ENCODE measurements at places on chromosomes 3 and 15.

GRCh38 chr15:42457445-42458442 is 33.2 kb downstream of the ZNF106 start:
- no peak for DNase-seq

GRCh38 chr3:31937225-31937624 is 43.8 kb downstream of the OSBPL10 start:
- no peak for DNase-seq

DNA sequence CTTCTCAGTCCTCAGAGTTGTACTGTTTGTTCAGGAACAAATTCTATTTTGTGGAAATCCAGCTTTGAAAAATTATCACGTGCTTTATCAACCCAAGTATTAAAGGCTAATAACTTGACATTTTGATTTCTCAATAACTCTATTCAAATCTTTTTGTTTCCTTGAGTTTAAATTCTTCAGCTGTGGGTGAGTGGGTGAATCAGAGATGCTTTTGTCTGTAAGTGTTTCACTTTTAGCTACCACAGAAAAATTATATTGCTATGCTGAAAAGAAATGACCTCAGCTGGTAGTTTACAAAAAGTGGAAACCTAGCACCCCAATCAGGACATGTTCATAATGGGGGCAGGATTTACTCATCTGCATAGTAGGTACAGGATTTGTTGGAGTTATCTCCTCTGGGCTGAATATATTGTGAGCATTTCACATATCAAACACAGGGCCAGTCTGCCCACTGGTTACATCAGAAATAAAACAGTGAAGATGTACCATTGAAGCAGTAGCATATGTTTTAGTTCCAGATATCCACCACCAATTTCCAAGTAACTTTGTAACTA is 30.5 kb downstream of the MINDY4B start:
- DNase-seq: no peak

DNA sequence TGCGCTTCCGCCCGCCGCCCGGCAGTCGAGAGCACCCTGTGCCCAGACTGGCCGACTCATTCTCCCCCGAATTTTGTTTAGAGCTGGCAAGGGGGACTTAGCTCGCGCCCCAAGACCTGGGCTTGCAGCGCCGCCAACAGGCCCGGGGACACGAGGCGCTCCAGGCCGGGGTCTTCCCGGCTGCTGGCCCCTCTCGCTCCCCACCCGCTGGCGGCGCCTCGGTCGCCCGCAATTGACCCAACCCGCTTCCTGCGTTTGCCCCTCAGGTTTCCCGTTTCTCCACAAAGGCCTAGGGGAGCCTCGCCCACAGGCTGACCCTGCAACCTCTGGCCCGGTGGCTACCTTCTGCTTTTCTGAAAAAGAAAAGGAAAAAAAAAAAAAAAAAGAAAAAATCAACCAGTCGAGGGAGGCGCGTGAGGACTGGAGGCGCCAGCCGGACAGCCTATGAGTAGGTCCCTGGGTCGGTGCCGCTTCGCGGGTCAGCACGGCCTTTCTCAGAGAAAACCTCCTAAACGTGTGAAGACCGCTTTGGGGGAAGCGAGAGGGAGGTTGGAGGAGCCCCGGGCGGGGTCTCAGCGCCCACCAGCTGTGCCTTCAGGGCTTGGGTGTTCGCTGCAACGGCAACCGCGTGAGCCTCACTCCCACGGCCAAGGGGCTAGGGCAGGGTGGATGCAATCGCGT is 7.2 kb downstream of the FOXL2 start:
- DNase-seq: no peak

DNA sequence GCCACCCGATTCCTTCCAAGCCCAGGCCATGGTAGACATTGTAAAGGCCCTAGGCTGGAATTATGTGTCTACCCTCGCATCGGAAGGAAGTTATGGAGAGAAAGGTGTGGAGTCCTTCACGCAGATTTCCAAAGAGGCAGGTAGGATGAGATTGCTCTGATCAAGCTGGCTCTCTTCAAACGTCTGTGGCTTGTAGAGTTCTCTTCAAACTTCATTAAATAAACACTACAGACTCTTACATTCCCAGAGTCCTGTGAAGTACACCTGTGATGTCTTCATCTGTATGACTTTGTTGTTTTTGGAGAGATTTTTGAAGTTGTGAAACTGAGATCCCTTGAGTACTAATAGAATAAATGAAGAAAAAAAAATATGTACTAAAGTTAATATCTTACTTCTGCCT is 285.6 kb downstream of the GRM7 start:
- no peak for DNase-seq

DNA sequence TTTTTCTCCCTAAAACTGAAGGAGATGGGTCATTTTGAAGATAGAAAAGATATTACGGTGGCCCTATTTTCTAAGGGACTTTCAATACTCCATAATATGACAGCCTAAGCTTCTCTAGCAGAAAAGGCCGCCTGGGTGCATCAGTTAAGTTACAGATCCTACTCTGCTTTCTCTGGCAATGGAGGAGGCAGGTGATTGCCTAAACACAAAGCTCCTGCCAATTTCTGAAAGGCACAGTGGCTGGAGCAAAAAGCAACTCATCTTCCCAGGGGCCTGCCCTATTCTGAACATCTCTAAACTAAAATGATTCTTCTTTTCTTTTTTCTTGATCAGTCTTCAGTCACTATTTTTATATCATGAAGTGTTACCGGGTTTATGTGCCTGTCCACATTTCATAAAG is 276.7 kb downstream of the CNTN4 start:
- no peak for DNase-seq

DNA sequence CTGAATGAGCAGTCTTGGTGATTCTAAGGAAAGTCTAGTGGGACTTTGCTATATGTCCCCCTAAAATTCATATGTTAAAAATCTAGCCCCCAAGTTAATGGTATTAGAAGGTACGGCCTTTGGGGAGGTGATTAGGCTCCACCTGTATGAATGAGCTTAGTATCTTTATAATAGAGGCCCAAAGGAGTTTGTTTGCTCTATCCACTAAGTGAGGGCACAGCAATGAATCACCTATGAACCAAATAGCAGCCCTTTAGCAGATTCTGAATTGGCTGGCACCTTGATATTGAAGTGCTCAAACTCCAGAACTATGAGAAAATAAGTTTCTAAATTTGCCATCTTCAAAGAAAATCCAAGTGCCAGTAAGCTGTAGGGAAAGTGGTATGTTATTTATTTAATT is 187.9 kb downstream of the SUCNR1 start:
- DNase-seq: no peak

GRCh38 chr3:143224716-143225115 is 105.1 kb downstream of the CHST2 start:
- no peak for DNase-seq

GRCh38 chr3:72960812-72961518 is 35.6 kb upstream of the PPP4R2 start:
- DNase-seq: no peak

DNA sequence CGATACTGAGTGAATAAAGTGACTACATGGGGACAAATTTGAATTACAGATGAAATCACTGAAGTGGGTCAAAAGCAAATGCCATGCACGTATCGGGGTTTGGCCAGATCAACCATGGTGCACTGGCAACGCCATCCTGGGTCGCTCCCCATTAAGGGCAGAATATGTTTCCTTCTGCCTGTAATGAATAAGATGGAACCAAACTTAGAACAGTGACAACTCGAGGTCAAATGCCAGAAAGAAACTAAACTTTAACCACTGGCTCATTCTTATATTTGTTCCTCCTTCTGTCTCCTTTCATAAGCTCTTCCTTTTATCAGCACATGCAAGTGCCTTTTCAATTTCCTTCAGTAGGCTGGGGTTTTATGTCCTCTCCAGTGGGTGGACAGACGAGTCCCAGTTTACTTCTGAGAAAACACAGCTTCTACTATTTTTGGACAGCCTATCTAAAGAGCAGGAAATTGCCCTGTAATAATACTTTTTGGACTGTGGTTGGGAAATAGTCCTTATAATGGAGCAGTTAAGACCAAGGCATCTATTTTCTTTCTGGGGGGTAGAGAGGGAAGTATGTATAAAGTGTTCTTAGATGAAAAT is 61.4 kb downstream of the WHAMM start:
- no peak for DNase-seq

GRCh38 chr3:177282119-177282655 is 84.9 kb upstream of the TBL1XR1 start:
- no peak for DNase-seq

DNA sequence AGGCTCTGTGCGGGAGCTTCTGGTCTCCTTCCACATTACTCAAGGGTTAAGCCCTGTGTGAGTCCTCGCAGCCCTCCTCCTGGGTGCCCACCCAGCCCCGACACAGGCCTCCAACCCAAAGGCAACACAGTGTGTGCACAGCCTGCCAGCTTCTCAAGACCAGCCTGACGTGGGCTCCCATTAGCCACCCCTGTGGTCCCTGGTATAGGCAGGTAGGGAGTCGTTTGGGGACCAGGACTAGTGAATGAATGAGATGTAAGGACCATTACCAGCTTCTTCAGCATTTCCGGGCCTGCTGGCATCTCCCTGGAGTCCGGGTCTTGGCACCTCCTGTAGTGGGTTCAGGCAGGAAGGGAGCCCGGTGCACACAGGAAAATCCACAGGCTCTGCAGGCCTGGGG is 20.2 kb upstream of the PLXNA1 start:
- no peak for DNase-seq

GRCh38 chr3:144585953-144586352 is 614.3 kb downstream of the DIPK2A start:
- DNase-seq: no peak

DNA sequence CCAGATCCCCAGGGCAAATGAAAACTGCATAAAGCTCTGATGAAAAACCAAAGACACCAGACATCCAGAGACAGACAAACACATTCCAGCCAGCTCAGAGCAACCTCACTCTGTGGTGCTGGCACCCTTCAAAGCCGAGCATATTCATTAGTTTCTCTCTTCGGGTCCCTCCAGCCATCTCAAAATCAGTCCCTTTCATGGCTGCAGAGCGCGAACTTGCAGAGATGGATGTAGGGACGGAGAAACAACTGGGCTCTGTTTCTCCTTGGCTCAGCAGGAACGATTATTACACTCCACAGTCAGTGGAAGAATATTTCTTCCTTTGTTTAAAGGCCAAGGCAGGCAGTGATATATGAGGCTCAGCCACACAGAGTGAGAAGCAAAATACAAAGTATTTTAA is 50.4 kb upstream of the SYN2 start:
- DNase-seq: no peak

DNA sequence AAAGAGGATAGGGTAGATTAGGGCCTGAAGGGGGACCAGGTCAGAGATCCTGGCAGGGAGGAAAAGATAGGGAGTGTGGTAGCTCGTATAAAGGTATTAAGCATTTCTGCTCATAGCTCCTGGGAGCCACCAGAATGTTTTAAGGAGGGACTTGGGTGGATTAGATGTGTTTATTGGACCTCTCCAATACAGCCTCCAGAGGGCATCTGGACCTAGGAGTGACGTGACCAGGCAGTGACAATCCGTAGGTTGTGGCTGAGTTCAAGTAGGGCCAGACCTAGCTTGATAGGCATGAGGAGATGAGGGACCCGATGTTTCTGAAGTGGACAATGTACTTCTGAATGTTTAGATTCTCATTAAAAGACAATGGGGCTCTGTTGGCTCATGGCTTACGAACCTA is 435.2 kb downstream of the MCTP2 start:
- no peak for DNase-seq

DNA sequence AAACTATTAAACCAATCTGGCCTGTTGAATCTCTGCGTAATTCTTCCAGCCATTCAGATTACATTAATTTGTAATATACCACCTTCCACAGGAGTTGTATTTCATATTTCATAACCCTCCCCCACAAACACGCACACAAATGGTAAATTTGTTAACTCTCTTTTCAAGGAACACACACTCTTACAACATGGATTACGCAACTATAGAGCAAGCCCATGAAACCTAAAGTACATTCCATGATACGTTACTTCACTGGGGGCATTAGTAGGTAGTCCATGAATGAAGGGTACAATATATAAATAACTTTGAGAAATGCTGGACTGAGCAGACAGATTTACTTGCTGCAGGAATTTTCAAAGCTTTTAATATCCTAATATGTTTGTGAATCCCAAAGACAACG is 65.0 kb downstream of the TRIM69 start:
- DNase-seq: no peak

DNA sequence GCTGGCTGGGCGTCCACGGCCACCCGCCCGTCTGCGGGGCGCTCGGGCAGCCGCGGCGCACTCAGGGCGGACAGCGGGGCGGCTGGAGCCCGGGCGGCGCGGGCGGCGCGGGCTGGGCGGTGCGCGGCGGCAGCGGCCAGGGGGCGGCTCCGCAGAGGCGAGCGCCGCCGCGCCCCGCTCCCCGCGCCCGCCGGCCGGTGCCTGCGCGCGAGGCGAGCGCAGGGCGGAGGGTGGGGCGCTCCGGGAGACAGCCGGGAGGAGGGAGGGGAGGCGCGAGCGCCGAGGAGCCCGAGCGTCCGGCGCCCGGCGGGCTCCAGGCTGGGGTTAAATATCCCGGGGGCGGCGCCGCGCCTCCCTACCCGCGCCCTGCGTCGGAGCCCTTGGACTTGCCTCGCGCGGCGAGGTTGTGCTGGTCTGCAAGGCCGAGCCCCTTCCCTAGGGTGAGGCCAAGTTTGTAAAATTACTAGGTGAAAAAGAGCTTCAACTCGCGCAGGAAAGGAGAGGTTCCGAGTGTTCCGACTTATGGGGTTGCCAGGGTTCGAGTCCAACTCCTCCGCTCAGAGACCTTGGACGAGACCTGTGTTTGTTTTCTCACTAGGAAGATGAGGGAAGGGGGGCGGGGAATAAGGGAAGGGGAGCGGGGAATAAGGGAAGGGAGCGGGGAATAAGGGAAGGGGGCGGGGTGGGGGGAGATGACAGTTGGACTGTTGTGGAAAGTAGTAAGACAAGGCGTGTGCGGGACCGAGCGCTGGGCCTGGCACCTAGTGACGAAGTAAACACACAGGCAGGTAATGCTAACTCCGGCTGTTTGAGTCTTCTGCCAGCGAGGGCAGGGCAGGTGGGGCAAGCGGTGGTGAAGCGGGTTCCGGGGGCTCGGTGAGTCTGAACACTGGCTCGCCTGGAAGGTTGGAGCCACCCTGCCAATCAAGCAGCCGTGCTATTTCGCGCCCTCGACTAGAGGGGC is at the start of gene TNFAIP8L3:
TNFAIP8L3 (minus strand) TSS at position 301 of the 964 bp plus-strand sequence. CDS start 311 bp downstream, outside the sequence.
- DNase-seq: no peak

GRCh38 chr3:150844484-150844883 is 60.8 kb downstream of the MINDY4B start:
- DNase-seq: no peak

DNA sequence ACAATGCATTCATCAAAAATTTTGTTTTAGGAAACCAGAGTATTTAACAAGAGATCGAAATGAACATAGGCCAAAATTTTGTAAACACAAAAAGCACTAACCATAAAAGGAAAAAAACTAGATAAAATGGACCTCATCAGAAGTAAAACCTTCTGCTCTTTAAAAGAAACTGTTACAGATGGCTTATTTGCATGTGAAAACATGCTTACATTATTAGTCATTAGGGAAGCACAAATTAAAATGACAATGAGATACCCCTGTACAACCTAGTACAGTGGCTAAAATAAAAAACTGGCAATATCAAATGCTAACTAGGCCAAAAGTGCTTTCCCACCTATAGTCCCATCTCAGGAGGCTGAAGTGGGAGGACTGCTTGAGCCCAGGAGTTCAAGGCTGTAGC is 19.3 kb downstream of the UBR1 start:
- no peak for DNase-seq

DNA sequence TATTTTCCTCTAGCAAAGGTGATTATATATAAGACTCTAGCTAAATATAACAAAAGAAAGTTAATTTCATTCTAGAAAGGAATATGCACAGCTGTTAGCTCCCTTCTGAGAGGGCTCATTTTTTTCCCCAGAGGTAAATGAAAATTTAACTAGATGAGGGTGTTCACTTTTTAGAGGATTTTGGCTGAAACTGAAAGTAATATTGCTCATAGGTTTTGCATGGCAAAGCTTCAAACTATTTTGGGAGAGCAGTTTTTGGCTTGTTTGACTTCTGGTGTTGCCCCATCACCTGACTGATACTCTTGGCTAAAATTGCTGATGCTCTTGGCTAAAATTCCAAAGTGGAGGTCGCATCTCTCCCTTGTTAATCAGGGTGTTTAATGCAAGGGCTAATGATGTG is 311.9 kb downstream of the EDEM1 start:
- DNase-seq: no peak
